ENCODE measurements at places on chromosomes 2 and 18. TPM values are rescaled to one million over a fixed set of nuclear protein-coding genes. Genes with fewer than 3 reads are reported as not detected.

The GAD1 gene
- 1.4 TPM for polyA plus RNA-seq

DNA sequence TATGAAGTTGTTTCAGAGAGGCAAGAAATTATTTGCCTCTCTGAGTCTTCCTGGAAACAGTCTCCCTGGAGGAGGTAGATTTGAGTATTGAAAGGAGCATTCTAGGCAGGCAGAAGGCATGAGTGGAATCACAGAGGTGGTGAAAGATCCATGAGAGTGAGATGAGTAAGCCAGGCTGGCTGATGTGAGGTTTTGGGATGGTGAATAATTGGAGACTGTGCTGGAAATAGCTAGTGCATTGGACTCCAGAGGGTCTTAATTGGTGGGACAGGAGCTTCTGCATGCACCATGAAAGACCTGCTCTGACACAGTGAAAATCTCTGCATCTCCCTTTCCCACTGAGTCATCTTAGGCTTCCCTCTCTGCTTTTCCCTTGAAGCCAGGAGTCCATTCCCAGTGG lies 46.3 kb downstream of the CDC42EP3 start:
- no peak for DNase-seq

The DTNA gene
- polyA plus RNA-seq = 22.7 TPM

DNA sequence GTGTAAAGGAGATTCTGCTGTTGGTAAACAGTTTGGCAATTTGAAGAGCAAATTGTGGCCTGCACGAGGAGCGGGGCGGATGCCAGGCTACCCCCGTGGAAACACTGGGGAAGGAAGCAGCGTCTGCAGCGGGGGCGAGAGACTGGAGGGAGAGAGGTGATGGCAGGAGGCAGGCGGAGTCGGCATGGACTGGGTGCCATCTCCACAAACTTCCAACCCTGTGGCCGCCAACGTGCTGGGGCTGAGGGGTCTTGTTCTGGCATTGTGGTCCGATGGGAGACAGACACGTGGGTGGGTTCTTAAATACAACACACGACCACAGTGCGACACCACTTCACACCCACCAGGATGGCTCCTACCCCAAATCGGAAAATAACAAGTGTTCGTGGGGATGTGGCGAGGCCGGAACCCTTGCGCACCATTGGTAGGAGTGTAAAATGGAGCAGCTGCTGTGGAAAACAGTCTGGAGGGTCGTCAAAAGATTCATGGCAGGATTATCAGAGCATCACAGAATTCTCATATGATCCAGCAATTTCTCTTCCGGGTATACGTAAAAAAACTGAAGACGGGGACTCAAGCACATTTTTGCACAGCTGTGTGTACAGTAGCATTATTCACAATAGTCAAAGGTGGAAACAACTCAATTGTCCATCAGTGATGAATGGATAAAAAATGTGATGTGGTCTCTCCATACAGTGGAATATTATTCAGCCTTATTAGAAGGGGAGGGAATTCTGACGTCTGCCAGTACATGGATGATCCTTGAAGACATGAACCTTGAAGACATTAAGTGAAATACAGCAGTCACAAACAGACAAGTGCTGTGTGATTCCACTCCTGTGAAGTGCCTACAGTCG lies 82.4 kb upstream of the HPCAL1 start:
- DNase-seq = no peak

- DNase-seq = no peak
These were observed 84.6 kb upstream of the SPTBN1 start for GRCh38 chr2:54371460-54372065.

The CMPK2 gene
- polyA plus RNA-seq = 4.0 TPM

The DOCK10 gene
- polyA plus RNA-seq = 10.3 TPM
